NCI-H524 treated with DMSO at 0.1 percent for 48 hours (cell line): ENCODE measurements at places on chromosomes 16 and 17.

GRCh38 chr16:28205117-28205899 lies 6.5 kb downstream of the XPO6 start:
- no peak for DNase-seq

DNA sequence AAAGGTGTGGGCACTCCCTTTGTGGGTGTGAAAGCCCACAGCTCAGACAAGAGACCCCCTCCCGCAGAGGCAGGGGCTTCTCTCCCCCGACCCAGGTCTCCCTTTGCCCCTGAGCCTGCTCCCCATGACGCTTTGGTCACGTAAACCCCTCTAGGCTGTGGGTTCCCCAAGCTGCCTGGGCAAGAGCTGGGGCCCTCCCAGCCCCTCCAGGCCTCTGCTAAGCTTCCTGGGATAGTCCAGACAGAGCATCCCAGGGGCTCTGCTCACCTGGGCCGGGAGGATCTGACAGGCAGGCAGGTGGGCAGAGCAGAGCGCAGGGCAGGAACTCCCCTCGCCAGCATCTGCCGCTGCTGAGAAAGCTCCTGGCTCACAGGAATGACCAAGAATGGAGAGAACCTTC lies 177.3 kb downstream of the BANP start:
- no peak for DNase-seq

DNA sequence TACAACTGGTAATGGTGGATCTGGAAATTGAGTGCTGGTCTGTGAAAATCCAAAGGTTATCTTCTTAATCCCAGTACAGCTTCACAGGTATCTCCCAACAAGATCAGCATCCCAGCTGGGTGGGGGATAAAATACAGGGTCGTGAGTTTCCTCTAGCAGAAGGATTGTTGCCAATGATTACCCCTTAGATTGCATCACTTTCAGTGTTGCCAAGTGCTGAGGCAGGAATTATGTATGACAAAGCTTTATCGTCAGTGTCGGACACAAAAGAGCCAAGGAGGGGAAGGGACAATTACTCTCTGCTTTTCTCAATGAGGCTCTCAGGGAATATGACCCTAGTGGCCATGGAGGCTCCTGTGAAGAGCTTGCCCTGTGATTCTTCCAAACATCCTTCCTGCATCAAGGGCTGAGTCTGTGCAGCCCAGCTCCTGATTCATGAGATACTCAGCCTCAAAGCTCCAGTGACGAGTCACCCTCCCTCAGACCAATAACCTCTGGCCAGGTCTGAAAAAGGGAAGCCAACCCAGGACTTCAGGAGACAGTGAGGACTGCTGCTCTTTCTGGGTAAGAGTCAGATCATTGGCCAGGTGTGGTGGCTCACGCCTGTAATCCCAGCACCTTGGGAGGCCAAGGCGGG lies 15.0 kb downstream of the OR1F1 start:
- DNase-seq, result no peak

DNA sequence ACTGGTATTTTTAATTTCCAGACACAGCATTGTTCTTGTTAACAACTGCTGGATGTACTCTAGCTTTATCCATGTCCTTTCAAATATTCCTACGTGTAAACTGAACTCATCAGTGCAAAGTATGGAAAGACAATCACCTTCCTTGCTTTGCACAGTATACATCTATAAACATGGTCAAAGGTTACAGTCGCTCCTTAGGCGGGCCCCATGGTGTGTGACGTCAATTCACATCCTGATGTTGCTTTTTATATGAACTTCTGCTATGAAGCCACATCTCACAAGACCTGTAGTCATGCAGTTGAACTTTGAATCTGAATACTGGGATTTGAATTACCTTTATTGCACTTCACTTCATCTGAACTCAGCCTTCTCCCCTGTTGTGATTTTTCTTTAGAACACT lies 447.6 kb upstream of the PSMD7 start:
- no peak for DNase-seq

DNA sequence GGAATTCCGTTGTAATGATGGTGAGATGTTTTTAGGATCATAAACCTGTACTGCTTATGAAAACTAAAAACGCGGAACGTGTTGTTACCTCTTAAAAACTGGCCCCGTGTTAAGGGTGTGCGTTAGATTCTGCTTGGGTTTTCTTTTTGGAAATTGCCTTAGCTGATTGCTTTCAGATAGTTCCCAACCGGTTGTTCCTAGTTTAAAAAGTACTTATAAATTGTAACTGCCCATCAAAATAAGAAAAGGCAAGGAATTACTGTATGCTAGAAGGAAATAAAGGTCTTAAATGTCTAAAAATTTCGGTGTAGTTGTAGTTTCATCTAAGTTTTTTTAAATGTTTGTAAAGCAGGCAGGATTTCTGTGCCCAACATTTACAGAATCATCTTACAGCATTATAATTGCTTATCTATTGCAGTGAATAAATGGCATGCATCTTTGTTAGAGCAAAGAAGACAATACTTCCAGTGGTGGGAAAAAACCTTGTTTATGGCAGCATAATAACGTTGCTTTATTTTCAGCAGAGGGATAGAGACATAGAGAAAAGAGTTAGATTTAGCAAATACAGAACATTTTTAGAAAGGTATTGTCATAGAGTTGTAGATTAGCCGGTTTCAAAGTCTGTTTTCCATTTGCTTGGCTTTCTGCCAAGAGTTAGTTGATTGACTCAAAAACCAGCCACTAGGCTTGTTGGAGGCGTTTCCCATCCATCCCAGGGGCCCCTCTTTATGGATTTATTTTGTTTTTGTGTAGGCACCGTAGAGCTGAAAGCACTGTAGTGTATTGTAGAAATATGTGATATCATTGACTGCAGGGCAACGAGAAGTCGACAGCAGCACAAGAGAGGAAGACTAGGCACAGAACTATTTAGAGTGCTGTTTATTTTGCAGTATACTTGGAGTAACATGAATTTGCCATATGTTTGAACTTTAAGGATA lies 1.7 kb downstream of the PPM1D start:
- DNase-seq, result peak; percentile 53

GRCh38 chr17:16282522-16282921 lies 65.5 kb downstream of the PIGL start:
- no peak for DNase-seq

DNA sequence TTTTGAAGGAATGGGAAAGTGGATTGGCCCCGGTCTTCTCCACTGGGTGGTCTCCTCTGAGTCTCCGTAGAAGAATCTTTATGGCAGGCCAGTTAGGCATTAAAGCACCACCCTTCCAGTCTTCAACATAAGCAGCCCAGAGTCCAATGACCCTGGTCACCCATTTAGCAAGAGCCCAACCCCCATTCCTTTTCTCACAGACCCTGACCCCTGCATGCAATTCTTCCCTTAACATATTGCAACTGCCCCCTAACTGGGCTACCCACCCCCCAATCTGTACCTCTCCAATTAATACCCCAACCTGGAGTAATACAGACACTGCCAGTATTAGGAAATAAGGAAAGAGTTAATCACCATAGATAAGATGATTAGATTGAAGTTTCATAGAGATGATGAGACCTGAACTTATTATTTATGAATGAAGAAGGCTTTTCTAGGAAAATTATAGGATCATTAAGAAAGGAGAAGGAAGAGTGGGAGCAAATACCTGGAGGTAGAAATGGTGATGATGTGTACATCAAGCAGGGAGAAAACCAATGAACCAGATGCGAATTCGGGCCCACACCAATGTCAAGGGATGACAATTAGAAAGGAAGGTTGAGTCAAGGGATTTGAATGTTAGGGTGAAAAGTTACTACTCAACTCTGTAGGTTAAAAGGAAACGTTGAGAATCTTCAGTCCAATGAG lies 2.4 kb downstream of the CCL2 start:
- no peak for DNase-seq

GRCh38 chr16:68200088-68200783 lies 35.7 kb downstream of the ESRP2 start:
- DNase-seq, result no peak

DNA sequence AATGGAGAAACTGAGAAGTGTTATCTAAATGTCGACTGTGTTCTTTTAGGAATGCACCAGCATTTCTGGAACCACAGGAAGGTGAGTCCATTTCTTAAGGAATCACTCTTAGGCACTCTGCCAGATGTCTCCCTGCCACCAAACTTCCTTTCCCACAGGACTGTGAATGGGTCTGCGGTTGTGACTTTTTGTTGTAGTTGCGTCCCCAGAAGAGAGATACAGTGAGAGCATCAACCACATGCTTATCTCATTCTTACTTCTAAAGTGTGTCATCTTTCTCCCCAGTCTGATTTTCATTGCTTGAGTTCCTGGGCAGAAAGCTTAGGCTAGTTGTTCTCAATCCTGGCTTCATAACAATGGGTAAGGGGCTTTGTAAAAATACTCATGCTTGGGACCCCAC lies 13.4 kb downstream of the ITPRIPL2 start:
- no peak for DNase-seq

GRCh38 chr16:51031598-51031997 lies 119.5 kb downstream of the SALL1 start:
- DNase-seq, result no peak
